ENCODE measurements at places on chromosomes 7 and 10.
A peak's percentile ranks its signal among the peaks of the same experiment; 100 is the strongest.

- no peak for DNase-seq
Measured at GRCh38 chr7:44331682-44332081, 6.3 kb upstream of the CAMK2B start.

GRCh38 chr7:34208878-34209621 is 303.7 kb downstream of the BMPER start:
- DNase-seq = no peak

- no peak for DNase-seq
Measured at GRCh38 chr7:155948845-155949244, 136.6 kb upstream of the SHH start.

GRCh38 chr10:35153716-35154115 is 27.1 kb downstream of the CREM start:
- no peak for DNase-seq

GRCh38 chr7:108424013-108424412 is 32.2 kb downstream of the NRCAM start:
- DNase-seq = no peak

DNA sequence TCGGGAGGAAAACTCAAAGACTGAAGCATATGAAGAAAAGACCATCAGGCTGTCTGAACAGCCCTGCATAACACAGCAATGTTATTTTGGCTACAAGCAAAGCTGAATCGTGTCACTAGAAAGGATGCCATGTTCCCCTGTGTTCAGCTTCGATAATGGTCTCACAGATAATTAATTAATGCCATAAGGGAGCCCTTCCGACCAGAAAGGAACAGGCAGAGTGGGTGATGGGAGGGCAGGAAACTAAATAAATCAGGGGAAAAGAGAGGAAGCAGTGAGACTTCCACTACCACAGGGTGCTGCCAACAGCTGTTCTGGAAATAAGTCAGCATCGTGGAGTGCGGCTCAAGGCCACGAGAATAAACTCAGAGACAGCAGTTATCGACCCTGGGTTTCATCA is 3.2 kb downstream of the PTPRN2 start:
- no peak for DNase-seq

DNA sequence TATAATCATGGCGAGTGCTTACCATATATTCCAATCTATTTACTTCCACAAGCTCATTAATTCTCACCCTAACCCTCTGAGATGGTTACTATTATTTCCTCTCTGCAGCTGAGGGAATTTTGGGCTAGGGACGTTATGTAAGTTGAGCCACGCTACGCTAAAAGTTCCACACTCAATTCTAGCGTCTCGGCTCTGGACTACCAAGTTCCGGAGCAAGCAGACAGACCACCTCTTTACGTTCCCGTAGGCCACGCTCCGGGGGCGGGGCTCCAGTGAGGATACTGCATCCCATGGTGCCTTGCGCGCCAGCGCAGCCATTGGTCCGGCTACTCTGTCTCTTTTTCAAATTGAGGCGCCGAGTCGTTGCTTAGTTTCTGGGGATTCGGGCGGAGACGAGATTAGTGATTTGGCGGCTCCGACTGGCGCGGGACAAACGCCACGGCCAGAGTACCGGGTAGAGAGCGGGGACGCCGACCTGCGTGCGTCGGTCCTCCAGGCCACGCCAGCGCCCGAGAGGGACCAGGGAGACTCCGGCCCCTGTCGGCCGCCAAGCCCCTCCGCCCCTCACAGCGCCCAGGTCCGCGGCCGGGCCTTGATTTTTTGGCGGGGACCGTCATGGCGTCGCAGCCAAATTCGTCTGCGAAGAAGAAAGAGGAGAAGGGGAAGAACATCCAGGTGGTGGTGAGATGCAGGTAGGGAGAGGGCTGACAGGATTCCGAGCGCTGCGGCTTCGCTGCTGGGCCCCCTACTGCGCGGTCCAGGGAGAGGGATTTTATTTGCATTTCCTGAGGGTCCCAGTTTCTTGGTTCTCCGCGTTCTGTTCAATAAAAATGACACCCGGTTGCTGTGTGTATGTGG is at the start of gene KIF11:
KIF11 (plus strand) TSS at position 370 of the 858 bp plus-strand sequence; CDS start at position 616, 246 bp downstream.
- DNase-seq = peak; percentile 94

- no peak for DNase-seq
Measured at GRCh38 chr7:116177009-116177408, 33.3 kb upstream of the TES start.

GRCh38 chr7:46146454-46147255 is 225.6 kb upstream of the IGFBP3 start:
- no peak for DNase-seq

- DNase-seq = no peak
Measured at GRCh38 chr7:33339074-33339790, 209.9 kb downstream of the BBS9 start.

GRCh38 chr10:112658900-112659638 is 212.1 kb downstream of the VTI1A start:
- DNase-seq = no peak

GRCh38 chr10:42753126-42753506 is 29.5 kb upstream of the BMS1 start:
- DNase-seq = peak; percentile 48

DNA sequence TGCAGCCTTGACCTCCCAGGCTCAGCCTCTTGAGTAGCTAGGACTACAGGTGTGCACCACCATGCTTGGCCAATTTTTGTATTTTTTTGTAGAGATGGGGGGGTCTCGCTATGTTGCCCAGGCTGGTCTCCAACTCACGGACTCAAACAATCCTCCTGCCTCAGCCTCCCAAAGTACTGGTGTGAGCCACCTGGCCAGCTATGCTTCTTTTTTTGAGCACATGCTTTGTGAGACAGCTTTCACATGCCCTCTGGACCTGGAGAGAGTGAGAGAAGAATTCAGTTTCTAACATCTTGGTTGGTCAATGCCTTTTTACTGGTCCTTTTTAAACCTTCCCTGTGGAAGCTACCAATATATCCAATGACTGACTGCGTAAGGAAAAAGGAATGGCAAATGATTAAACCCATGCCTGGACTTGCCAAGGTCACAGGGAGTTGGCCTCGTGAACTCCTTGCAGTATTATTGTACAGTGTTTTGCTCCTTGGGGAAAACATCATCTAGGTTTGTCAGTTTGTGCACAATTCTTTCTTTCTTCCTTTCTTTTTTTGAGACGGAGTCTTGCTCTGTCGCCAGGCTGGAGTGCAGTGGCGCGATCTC is 6.2 kb upstream of the FOXK1 start:
- no peak for DNase-seq

- DNase-seq = no peak
Measured at GRCh38 chr7:137243741-137244140, 99.8 kb downstream of the PTN start.

DNA sequence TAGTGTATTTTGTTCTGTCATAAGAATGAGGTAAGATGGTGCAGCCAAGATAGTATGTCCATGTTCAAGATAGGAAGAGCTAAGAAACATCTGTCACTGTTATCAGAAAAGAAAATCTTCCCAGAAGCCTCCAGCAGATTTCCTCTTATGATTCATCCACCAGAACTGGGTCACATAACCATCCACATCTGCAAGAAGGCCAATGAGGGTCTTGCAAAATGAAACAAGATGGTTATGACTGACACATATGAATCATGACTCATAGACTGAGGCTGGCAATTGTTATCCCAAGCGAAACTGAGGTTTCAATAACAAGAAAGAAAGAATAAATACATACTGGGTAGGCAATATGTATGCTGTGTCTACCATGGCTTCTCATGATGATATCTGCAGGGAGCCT is 30.3 kb downstream of the CCNJ start:
- DNase-seq = no peak

DNA sequence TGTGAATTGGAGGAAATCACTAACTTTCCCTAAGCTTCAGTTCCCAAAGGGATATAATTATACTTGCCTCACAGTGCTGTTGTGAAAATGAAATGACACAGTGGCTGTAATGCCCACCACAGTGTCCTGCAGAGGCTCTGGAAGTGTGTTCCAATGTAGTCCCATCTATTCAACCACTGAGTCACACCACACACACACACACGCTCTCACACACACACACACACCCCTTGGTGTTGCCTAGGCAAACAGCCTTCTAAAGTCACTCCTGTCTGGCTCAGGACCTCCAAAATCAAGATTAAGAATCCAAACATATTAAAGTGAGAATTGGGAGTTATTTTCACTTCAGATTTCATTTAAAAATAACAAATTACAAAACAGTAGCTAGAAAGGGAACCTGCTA is 73.3 kb downstream of the NRCAM start:
- DNase-seq = no peak

DNA sequence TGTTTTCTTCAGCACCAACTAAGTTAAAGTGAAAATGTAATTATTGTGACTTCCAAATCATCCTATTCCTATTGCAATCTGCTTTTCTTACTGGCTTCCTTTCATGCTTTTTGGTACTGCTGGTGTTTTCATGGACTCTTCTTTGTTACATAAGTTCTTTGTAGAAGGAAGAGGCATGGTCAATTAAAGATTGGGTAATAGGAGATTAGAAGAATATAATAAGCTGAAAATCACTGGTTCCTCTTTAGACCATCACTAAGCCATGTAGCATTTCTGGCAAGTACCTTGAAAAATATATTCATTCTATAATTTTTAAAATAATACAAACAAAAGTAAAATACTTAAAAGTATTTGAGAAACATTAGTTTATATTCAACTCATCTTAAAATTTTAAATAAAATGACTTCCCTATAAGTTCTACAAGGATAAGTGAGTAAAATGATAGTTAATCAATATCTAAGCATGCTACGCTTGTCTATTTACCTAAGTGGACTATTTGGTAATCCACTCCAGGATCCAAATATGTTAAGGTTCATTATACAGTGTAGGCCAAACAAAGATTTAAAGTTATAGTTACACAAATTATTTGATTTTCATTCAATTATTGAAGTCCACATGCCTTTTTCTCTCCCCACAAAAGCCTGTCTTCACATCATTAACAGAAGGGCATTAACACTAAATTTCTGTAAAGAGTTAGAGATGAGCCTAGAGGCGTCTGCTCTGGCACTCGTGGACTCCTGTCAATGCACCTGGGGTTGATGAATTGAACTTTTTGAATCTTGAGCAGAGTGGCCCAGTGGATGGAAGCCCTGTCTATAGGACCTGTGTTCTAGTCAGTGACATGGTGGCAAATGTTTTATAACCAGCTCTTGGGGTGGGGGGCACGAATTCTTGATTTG is 408.1 kb downstream of the INHBA start:
- no peak for DNase-seq

DNA sequence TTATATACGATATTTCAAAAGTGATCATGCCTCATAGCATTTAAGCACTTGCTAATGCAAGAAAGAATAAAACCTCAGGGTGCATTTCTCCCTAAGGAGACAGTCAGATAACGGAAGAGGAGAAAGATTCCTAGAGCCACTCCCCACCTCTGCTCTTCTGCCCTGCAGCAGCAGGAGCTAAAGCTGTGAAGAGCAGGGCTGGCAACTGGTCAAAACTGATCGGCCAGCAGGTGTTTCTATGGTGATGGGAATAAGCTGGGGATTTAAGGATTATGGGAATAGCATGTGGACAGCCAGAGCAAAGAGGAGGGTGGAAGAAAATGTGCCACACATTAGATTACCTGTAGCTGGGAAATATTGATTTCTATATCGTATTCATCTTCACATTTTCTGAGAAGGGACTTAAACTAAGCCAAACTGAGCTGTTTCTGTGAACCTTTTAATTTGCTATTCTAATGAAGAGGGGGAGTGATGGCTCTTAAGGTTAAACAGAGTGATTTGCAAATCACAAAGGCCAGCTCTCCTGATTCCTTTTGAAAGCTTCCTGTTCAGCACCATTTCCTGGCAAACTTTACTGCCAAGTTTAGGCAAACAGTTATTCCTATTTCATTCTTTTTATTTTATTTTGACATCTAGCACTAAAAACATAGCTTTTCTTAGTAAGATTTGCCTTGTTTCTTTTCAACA is 268.9 kb upstream of the PFKP start:
- no peak for DNase-seq

GRCh38 chr10:87750817-87751216 is 67.2 kb downstream of the ATAD1 start:
- no peak for DNase-seq

Measured in stimulated activated CD8-positive, alpha-beta memory T cell treated with anti-CD3 and anti-CD28 coated beads, Interleukin-2, amount 100 ng/mL, for 1 hour (primary cell).